ENCODE measurements at places on chromosomes 6 and 20. TPM values are rescaled to one million over a fixed set of nuclear protein-coding genes. Genes with fewer than 3 reads are reported as not detected.

DNA sequence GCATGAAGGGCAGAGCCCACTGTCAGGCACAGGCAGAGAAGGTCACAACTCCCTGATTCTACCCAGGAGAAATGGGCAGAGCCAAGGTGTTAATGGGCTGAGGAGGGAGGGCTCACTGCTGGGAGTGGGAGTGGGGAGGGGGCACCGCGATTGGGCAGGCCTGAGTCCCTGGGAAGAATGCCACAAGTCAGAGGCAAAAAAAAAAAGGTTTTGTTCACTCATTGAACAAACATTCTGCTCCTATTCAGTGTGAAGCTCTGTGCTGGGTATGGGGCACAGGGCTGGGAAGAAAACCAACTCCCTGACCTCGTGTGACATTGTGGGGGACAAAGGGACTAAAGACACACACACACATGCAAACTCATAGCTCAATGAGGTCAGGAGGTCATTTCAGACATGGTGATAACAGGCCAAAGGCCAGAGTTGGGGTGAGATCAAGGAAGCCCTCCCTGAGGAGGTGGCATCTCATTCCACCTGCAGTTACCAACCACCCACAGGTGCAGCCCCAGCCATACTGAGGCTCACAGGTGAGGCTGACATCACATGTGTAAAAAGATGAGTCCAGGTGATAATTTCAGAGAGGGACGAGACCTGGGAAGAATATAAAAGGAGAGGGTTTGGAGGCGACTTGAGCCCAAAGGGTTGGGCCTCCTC, 3.2 kb upstream of the PMEPA1 start:
- DNase-seq = no peak

GRCh38 chr20:42214074-42214473, 595.9 kb upstream of the CHD6 start:
- no peak for DNase-seq

DNA sequence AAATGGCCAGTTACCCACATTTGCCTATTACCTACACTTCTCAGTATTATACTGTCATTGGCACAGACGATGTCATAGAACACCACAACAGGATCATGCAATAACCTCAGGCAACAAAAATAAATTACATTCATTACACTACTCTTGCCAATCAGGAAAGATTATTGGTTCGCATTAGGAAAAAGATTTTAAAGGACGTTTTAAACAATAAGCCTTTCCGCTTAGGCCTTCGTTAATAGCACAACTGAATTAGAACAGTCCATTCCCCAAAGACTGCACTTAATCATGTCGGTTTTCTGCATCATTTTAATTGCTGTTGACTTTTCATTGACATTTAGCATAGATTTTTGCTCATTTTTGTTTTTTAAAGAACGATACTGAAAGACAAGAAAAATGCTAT, 912 bp upstream of the SENP6 start:
- no peak for DNase-seq

DNA sequence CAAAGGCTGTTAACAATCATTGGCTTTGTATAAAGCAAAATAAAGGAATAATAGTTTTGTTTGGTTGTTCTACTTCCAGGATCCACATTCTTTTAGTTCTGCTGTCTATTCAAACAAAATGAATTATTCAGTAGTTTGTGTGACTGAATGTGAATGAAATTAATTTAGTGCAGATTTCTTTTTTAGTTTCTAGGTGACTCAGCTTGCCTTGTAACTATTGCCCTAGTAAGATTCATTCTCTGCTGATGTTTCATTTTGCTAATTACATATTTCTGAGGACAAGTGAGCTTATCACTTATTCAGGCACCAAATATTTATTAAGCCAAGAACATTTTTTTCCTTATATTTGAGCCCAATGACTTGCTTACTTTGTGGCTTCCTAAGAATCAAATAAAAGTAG, 46.5 kb upstream of the RIPOR2 start:
- DNase-seq = no peak

The CLIC5 gene
- not detected for total RNA-seq

GRCh38 chr6:7261852-7262461, 51.0 kb downstream of the SSR1 start:
- no peak for DNase-seq

The EEF1A2 gene
- total RNA-seq = 224 TPM

DNA sequence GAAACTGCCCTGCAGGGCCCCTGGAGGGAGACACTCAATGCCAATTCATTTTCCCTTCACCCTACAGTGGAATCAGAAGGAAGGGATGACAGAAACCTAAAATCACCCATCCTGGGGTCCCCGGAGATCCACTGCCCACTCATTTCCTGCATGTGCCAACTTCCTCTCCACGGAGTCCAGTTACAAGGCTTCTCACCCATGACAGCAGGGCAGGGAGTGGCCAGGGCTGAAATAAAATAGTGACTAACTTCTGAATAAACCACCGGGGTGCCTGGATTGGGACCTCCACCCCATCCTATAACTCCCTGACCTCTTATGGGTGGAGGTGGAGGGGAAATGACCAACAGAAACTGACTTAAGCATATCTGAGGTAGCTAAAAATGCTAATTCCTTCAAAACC, 362.3 kb downstream of the MAFB start:
- DNase-seq = no peak

- no peak for DNase-seq
These were observed 4.2 kb upstream of the ZDHHC14 start for GRCh38 chr6:157376706-157377230.

- no peak for DNase-seq
These were observed 22.3 kb downstream of the RPRD1B start for GRCh38 chr20:38055848-38056247.

The PPP1R3G gene
- total RNA-seq = 0.40 TPM

GRCh38 chr20:37279820-37280219, 9.6 kb upstream of the MANBAL start:
- DNase-seq = no peak

The PCED1A gene
- total RNA-seq = 18.5 TPM

DNA sequence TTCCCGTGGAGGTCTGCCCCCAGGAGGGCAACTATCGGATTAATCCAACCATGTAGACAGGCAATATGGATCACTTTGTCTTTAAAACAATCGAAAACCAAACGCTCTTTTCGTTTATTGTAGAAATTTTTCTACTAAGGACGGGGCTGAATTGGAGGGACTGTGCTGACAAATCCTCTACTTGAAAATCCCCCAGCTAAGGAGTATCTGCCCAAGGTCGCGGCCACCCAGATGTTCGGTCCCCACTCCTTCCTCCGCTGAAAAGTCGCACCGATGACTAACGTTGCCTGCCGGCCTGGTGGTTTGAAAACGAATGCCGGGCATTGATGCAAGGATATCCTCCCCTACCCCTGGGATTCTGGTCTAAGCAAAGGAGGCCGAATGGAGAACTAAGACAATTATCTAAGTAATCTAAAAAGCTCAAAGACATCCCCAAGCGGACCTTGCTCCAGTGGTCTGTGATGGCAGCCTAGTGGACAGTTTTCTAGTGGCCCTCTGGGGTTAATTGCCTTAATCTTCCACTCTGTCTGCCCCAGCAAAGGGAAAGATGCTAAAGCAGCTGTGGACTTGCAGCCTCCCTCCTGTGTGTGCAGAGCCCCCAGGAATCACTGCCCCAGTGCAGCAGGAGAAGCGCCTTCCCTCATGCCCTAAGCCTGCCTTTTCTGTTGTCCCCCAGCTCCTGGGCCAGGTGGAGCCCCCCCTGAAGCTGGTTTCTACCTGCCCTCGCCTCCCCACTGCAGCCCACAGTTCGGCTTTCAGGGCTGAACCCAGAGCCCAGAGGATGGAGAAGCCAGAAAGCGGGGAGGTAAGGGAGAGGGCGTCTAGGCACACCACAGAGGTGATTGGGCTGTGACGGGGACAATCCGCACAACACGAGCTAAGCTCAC, 3.6 kb upstream of the FOXC1 start:
- no peak for DNase-seq

DNA sequence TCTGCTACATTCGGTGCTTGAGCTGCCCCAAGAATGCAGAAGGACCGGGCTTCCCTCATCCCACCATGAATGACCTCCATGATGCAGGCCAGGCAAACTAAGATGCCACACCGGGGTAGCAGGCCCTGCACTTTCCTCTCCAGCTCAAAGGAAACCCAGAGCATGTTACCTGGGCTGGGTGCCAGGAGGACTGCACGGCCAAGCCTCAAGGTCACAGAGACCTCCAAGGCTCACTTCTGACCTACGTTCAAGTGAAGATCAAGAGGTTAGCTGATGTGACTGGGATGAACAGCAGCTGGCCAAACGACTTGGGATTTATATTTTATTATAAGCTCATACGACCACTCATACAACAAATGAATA, 501.8 kb downstream of the CD83 start:
- no peak for DNase-seq

The THEMIS gene
- not detected for total RNA-seq

- no peak for DNase-seq
These were observed 56.9 kb upstream of the FOXP4 start for GRCh38 chr6:41489120-41489851.

The TGM3 gene
- 0.10 TPM for total RNA-seq

- DNase-seq = no peak
These were observed 489 bp downstream of the TBX18 start for GRCh38 chr6:84763886-84764331.

- no peak for DNase-seq
These were observed 154.7 kb downstream of the ARHGAP18 start for GRCh38 chr6:129555206-129555832.

The FAM83C gene
- total RNA-seq = not detected

GRCh38 chr6:146957181-146958093, 246.8 kb upstream of the STXBP5 start:
- DNase-seq = no peak

The LAMA2 gene
- 1.0 TPM for total RNA-seq

GRCh38 chr6:21067521-21067920, 526.0 kb upstream of the SOX4 start:
- no peak for DNase-seq

The ZNFX1 gene
- 16.3 TPM for total RNA-seq

The SNPH gene
- total RNA-seq = 2.8 TPM

- DNase-seq = no peak
These were observed 257.3 kb downstream of the SOD2 start for GRCh38 chr6:159435701-159436100.

- DNase-seq = no peak
These were observed 16.0 kb downstream of the UQCC1 start for GRCh38 chr20:35395728-35396127.

GRCh38 chr6:113645986-113646385, 211.2 kb upstream of the MARCKS start:
- no peak for DNase-seq

The GABRR1 gene
- total RNA-seq = not detected

DNA sequence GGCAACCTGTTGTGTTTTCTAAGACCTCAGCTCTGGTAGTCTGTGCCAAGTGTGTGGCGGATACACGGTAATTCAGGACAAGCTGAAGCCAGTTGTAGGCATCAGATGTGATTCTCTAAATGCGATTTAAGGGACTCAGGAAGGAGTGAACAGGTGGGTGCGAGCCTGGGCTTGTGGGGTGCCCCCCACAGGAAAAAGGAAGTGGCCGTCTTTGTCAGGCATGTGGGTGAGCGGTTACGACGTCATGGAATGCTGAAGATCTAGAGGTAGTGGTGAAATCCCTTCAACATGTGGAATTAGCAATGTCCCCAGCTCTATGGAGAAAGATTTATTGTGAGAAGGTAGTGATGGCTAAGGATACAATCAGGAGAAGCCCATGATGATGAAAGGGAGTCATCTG, 95.1 kb upstream of the EXOC2 start:
- DNase-seq = no peak

DNA sequence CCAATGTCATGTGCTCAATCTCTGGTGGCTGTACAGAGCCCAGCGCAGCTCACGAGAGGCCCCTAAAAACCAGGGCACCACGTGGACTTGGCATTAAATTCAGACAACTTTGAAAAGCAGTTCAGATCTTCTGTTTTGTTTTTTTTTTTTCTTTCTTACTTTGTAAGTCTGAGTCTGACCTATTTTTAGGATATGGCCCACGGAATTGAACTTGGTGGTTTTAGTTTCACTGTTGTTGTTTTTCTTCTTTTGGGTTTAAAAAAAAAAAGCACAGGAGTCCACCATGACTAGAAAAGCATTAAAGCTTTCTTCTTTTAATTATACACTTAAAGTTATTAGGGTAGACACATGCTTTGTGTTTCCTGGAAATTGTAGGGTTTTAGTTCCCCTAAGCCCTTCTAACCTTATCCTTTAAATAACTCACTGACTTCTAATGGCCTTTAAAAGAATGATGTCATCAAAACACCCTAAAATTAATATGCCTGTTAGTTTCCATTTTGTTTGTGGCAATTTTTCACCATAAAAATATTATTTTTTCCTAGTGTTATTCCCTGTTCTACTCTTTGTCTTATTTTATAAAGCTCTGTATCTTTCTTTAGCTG, 48.5 kb upstream of the CCN2 start:
- DNase-seq = no peak

Data from NCI-H460 (cell line).